ENCODE measurements at places on chromosomes 13 and 19.

GRCh38 chr19:17847538-17848366 is at the start of gene JAK3:
JAK3 (minus strand) TSS chr19:17847982; CDS start chr19:17844417, 3,565 bp downstream.
- no peak for DNase-seq

- DNase-seq, result no peak
Measured at GRCh38 chr19:5995606-5996005, 17.7 kb upstream of the RANBP3 start.

- no peak for DNase-seq
Measured at GRCh38 chr19:18436671-18437490, 1.1 kb downstream of the ISYNA1 start.

DNA sequence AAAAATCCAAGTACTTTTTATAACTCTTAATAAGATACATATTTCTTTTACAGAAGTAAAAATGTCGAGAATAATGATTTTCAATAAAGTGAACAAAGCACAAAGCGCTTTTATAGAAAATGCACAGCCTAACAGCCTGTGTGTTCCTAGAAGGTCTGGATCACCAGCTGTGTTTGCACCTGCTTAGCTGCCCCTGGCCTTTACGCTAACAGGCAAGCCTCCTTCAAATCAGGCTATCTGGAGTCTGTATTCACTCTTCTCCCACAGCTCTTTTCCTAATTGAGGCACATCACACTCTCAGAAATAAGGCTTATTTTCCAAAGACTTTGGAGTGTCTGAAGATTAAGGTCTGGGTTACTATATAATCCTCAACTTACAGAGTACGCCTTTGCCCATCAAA is 183.1 kb downstream of the LHFPL6 start:
- DNase-seq, result peak; percentile 37

- DNase-seq, result no peak
Measured at GRCh38 chr19:38303517-38304351, at the start of gene C19orf33. C19orf33 (plus strand) TSS chr19:38304251; CDS start chr19:38304262, 11 bp downstream.

DNA sequence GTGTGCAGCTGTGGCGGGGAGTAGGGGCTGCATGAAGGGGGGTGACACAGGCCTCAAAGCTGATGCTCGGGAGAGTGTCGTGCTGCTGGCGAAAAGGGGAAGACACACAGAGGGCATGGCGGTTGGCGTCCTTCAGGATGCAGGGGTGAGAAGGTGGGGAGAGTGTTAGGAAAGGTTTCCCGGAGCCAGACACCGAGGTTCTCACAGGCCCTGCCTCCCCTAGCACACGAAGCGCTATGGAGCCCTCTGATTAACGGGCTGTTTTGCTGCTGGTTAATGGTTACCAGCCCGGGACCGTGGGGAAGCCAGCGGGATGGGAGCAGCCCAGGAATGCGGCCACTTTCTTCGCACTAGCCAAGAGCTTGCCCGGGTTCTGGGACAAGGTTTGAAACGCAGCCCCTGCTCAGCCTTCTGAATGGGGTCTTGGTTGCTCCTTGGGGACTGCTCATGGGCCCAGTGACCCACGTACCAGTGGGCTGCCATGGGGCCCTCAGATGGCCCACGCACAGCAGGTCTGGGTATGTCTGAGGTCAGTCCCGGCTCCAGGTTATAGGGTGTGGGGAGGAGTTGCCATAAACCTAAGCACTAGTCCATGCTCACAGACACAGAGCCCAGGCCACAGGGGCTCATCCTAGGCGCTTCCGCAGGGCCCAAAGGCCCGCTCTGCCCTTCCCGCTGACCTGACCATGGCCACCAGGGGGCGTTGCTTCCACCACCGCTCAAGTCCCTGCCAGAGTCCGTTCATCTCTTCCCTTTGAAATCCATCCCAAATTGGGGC is 31.3 kb upstream of the ISYNA1 start:
- no peak for DNase-seq

DNA sequence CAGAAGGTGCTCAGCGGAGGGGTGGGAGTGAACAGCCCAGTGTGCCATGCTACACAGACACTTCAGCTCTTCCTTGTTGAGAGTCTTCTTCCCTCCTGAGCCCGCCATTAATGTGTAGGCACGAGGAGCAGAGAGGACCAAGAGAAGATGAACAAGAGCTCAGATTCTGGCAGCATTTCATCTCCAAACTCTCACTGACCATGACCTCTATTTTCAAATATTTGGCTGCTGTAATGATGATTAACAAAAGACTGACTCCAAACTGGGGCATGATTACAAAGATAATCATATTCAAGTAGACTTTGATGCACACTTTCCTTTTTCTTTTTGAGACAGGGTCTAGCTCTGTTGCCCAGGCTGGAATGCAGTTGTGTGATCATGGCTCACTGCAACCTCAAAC is 236.5 kb downstream of the DCLK1 start:
- DNase-seq, result no peak

DNA sequence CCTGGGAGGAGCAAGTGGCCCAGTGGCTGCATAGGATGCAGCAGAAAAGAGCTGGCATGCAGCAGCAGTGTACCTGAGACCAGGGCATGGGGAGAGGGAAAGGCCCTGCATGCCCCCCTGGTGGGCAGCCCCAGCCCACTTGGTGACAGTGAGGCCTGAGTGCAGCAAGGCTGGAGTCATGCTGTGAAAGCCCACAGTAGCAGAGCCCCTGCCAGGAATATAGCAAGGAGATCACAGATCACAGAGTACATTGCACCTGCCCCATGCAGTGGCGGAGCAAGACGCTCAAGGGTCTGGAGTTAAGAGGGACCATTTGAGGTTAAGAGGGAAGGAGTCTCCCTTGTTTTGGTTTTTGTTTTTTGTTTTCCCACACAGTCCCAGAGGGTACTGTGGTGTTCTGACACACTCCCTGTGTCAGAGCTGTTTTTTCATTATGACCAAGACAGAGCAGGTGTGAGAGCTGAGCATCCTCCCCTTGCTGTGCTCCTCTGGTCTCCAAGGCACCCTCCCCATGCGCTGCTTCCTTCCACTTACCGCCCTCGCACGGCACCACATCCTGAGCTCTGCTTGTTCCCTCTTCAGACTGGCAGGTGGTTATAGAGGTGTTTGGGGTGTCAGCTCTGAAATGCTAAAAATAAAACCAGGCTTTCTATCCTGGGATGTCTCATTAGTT is 85.0 kb upstream of the UBL3 start:
- no peak for DNase-seq

- DNase-seq, result peak; percentile 9
Measured at GRCh38 chr13:25738342-25739196, 313.2 kb downstream of the SHISA2 start.

- DNase-seq, result no peak
Measured at GRCh38 chr13:85896516-85897450, 97.6 kb upstream of the SLITRK6 start.

- DNase-seq, result no peak
Measured at GRCh38 chr19:35080613-35081170, 34.9 kb upstream of the FXYD3 start.

DNA sequence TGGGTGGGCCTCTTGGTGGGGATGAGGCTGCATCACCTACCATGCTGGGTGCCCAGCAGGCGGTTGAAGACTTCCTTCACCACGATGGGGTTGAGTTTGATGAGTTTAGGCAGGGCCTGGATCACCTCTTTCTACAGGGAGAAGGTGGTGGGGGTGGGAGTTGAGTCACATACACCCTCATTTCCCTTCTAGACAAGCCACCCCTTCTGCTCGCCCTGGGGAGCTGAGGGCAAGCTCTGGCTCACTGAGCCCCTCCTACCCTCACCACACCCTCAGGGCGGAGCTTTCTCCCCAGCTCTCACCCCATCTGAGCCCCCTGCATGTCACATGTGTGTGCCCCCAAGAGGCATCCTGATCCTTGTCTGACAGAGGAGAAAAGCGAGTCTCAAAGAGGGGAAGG is 7.6 kb upstream of the RSPH6A start:
- DNase-seq, result no peak

DNA sequence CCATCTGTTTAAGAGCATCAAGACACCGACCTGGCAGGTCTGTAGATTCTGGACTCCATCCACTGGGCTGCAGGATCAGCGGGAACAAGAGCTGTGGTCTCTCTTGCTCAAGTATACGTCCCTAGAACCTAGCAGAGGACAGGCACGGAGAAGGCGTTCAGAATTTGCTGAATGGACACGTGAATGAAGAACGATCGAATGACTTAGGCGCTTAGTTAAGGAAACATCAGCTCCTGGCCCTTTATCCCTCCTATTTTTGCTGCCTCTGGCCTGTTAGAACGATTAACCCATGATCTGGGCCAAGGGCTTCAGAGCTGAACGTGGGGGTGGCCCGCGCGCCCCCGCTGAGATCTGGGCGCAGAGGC is 953 bp downstream of the DZIP1 start:
- no peak for DNase-seq

- no peak for DNase-seq
Measured at GRCh38 chr19:39839678-39840327, 5.8 kb upstream of the DYRK1B start.

DNA sequence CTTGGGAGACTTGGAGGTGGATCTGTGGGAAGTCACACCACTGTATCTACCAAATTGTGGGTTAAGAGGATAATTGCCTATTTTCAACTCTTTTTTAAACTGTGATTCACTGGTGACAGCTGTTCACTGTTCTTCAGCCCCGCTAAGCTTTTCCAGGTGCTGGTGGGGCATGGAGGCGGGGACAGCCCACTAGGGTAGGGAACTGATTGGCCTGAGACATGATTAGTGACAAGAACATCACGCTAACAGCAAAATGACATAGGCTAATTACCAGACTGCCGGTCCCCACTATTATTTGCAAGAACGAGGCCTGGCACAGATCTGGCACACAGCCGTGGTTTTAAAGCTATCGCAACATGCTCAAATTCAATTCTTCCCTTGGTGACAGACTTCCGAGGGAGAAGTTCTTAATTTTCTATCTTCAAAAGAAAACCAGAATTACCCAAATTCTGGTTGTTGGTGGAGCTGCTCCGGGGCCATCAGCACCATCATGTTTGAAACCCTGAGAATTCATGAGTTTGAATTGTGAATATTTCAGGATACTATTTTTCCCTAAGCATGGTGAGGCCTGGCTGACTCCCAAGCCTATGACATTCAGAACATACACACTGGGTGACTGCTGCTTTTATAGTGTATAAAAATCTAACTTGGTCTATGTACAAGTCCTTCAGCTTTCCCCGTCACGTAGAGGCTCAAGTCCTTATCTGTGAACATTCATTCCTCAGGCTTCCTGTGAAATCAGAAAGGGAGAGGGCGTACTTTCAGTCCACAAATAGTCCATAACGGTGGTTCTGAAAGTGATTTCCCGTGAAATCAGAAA is 17.9 kb downstream of the DOCK9 start:
- no peak for DNase-seq

- DNase-seq, result no peak
Measured at GRCh38 chr13:108926862-108927261, 297.5 kb downstream of the MYO16 start.

GRCh38 chr13:113544896-113545295 is 39.7 kb upstream of the TFDP1 start:
- DNase-seq, result no peak

DNA sequence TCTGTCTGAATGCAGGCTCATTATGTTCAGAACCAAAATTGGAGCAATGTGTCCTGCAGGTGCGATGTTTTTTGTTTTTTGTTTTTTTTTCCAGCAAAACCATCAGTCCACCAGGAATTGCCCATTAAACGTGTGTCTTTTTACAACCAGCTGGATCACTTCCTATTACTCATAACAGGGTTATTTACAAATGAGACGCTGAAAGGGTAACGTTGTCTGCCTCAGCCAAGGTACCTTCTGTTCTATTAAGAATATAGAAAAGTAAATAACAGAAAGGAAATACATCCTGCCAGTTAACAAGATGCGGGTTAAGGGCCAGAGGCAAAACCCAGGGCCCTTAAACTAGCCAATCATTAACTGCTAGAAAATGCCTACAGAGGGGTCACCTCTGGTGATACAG is 590.4 kb downstream of the TBC1D4 start:
- DNase-seq, result no peak

GRCh38 chr19:45177817-45178261 is at the start of gene TRAPPC6A:
TRAPPC6A (minus strand) TSS chr19:45178237; CDS start chr19:45178218, 19 bp downstream.
- DNase-seq, result no peak

- DNase-seq, result no peak
Measured at GRCh38 chr13:59631271-59631670, 532.5 kb downstream of the DIAPH3 start.

DNA sequence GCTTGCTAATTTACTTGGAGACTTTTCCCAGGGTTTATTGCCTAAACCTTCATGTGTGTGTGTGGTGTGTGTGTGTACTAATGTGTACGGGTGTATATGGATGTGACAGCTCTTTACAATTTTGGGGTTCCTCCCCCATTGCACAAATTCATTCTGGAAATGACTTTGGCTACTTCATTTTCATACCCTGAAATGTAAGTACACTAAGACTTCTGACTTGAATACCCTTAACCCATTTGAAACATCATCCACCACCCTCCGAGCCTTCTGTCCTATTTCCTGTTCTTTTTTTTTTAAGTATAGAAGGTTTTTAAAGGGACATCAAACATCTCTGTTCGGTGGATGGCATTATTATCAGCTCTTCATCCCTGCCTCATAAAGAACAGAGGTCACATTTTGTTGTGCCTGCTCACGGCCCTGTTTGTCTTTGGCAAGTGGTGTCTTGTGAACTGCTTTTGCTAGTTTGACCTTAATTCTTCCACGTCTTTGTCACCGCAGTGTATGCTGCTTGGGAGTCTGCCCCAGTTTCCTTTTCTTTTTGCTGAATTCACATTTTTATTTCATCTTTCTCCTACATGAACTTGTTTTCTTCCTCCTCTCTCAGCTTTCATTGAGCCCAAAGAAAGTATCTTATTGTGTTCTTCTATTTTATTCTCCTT is 228.3 kb downstream of the FOXO1 start:
- DNase-seq, result no peak

DNA sequence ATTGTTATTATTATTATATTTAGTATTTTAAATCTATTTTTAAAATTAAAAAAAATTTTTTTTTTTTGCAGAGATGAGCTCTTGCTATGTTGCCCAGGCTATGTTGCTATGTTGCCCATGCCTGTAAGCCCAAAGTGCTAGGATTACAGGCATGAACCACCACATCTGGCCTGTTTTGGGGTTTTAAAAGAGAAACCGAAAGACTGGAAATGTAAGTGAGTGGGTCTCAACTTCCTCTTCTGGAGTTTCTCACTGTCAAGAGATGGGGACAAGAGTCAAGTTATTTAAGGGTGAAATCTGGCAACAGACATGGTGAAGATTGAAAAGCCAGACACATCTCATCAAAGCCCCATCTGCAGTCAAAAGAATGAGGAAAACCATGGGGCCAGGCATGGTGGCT is 4.2 kb upstream of the OR7G3 start:
- DNase-seq, result no peak

- no peak for DNase-seq
Measured at GRCh38 chr13:20525144-20525600, 485 bp downstream of the CRYL1 start.

DNA sequence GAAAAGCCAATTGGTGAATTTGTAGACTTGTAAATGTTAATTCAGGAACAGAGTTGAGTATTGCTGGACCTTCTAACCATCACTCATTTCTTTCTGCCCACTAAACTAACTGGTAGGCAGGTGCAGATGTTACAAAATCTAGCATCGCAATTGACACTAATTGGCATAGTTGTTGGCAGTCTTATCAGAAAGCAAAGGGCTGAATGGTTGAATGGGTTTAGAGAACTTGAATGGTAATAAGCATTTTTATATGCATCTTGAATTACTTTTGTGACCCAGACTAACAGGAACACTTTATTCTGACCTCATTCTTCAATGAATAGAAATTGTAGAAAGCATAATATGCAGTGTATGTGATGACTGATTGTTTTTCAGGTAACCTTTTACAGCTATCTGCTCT is 189.1 kb downstream of the GGACT start:
- no peak for DNase-seq

- DNase-seq, result no peak
Measured at GRCh38 chr19:35645680-35646511, 2.2 kb upstream of the COX6B1 start.

- DNase-seq, result no peak
Measured at GRCh38 chr13:40812102-40812501, 22.7 kb downstream of the SLC25A15 start.

GRCh38 chr13:25300861-25301346 is 521 bp upstream of the NUP58 start:
- no peak for DNase-seq

Measured in cerebellar nuclear complex (tissue), 1 donor.